Gastrocnemius medialis (tissue), 4 donors: ENCODE measurements at places on chromosomes 3 and 15. TPM values are rescaled to one million over a fixed set of nuclear protein-coding genes. Genes with fewer than 3 reads are reported as not detected.

The PLD1 gene
- 5.6 TPM for total RNA-seq

DNA sequence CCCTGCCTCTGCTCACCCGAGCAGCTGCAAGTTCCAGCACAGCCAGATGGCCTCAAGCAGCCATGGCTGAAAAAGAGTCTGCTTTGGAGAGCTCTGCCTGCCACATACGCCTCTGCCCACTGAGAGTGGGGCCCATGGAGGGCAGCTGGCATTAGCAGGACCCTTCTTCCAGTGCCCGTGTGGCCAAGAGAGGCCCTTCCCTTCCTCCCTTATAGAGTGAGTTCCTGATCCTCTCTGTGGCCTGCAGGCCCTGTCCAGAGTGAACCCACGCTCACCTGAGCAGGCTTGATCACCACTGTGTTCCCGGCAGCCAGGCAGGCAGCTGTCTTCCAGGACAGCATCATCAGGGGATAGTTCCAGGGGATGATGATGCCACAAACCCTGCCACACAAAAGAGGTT is 41.4 kb upstream of the SLC41A3 start:
- H3K36me3 ChIP-seq, result no peaks in the 10 kb centered on the region
- no peak overlapping the region for H3K4me3 ChIP-seq
- no peaks in the 10 kb centered on the region for H3K4me1 ChIP-seq
- DNase-seq, result no peak

DNA sequence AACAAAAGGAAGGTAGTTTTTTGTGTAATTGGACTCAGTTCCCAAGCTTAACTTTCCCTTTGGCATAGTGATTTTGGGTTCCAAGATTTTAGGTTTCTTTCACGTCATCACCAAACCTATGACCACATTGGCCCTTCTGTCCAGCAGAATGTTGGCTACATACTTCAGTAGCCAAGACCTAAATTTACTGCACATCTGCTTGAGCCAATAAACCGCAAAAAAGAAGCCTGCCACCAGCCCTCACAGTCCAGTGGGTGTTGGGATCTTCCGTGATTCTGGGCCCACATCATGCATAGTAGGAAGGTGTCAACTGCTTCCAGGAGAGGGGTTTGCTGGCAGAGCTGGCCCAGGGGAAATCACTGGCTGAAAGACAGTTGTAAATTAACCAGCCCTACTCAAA is 57.6 kb upstream of the LIPC start:
- DNase-seq, result no peak
- no peaks in the 10 kb centered on the region for H3K27me3 ChIP-seq
- H3K36me3 ChIP-seq, result no peaks in the 10 kb centered on the region
- H3K4me3 ChIP-seq, result no peak overlapping the region
- H3K4me1 ChIP-seq, result no peaks in the 10 kb centered on the region

DNA sequence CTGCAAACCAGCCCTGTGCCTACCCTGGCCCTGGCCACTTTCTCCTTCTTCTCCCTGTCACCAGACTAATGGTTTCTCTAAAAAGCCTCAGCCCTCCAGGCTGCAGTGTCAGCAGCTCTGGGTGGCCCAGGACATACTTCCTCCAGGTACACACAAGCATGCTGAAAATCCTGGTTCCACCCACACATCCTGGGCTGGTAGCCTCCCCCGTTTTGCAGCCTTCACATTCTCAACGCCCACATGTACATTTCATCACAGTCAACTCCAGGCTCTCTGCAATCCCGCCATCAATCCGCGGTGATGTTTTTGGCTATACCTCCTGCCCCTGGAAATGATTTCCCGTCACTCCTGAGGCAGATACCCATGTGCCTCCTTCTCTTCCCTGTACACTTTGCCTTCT is 59.4 kb downstream of the MAGEF1 start:
- H3K27me3 ChIP-seq, result no peaks in the 10 kb centered on the region
- no peak overlapping the region for H3K27ac ChIP-seq
- no peak overlapping the region for H3K4me3 ChIP-seq
- DNase-seq, result no peak
- no peaks in the 10 kb centered on the region for H3K4me1 ChIP-seq

GRCh38 chr3:178223876-178224275 is 312.4 kb upstream of the KCNMB2 start:
- H3K4me3 ChIP-seq, result no peak overlapping the region
- no peak for DNase-seq
- no peaks in the 10 kb centered on the region for H3K27me3 ChIP-seq
- no peaks in the 10 kb centered on the region for H3K36me3 ChIP-seq
- no peak overlapping the region for H3K27ac ChIP-seq

DNA sequence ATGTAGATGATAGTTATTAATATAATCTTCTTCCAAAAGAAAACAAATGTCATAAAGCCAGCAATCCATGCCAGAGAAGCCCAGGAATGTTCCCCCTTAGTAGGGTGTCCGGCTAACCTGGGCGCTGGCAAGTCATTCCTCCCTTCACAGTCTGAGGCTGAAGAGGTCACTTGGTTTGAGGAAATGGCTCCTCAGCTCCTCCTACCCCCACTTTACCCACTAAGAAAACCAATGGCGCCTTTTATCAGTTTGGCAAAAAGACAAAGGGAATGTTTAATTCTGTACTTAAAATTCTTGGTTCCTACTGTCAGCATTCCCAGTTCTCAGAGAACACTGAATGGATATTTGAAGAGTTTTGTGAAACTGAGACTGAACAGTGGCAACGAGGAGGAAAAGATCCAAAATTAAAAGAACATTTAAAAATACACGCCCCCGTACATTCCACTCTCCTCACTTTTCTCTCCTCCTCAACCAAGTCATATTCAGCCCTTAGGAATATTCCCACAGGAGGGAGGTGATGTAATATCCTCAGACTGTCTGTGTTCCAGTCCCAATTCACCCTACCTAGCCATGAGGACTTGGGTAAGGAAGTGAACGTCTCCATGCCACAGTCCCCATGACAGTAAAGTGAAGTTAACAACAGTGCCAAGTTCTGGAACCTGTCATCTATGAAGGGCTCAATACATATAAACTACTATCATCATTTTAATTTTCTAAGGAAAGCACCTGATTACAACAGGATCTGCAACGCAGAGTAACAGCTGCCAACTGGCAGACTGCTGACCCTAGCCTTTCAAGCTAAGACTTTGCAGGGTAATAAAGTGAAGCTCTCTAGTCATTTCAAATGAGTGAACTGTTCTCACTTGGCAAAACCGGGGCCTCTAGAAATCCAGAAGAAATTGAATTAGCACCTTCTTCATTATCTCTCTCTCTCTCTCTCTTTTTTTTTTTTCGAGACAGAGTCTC is 234.5 kb upstream of the ICE2 start:
- no peak overlapping the region for H3K27ac ChIP-seq
- no peak for DNase-seq
- peaks cover 14% of the 10 kb centered on the region for H3K4me1 ChIP-seq
- H3K4me3 ChIP-seq, result no peak overlapping the region
- no peaks in the 10 kb centered on the region for H3K36me3 ChIP-seq
- no peaks in the 10 kb centered on the region for H3K27me3 ChIP-seq

DNA sequence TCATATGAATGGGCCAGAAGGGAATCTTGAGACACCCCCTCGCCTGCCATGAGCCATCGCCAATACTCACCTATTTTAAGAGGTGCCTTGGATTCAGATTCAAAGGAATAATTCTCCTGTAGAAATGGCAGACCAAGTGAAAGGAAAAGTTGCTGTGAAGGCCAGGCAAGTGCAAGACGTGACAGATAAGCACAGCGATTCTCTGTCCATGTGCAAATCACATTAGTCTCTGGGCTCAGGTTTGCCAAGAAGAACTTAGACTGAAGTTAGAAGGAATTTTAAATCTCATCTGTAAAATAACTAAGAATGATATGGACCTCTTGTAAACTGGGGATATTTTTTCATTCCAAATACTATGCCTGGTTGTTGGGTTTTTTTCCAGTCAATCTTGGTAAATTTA is 173.6 kb downstream of the UACA start:
- no peak overlapping the region for H3K27ac ChIP-seq
- no peak overlapping the region for H3K4me3 ChIP-seq
- no peak for DNase-seq
- H3K27me3 ChIP-seq, result no peaks in the 10 kb centered on the region
- H3K4me1 ChIP-seq, result no peaks in the 10 kb centered on the region

- no peaks in the 10 kb centered on the region for H3K4me1 ChIP-seq
- no peak overlapping the region for H3K27ac ChIP-seq
- H3K27me3 ChIP-seq, result no peaks in the 10 kb centered on the region
- no peak overlapping the region for H3K4me3 ChIP-seq
Measured at GRCh38 chr3:112030901-112031300, 3.6 kb upstream of the TMPRSS7 start.

DNA sequence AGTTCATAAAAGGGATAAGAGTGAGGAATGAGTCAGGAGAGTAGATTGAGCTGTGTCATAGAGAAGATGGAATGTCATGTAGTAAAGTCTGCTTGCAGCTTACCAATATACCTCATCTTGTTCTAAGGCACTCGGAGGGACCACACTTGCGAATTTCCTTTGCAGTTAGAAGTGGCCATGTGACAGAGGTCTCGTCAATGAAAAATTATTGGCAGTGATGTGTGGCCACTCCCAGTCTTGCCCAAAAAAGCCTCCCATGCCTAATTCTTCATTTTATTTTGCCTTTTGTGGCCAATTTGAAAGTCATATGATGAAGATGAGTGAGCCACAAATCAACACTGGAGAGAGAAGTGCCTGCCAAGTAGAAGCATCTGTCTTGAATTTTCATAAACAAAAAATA is 465.6 kb upstream of the ZNF385D start:
- H3K27me3 ChIP-seq, result no peaks in the 10 kb centered on the region
- H3K4me1 ChIP-seq, result no peaks in the 10 kb centered on the region
- H3K27ac ChIP-seq, result no peak overlapping the region
- no peaks in the 10 kb centered on the region for H3K36me3 ChIP-seq
- no peak overlapping the region for H3K4me3 ChIP-seq

- no peaks in the 10 kb centered on the region for H3K27me3 ChIP-seq
- no peaks in the 10 kb centered on the region for H3K36me3 ChIP-seq
- H3K4me3 ChIP-seq, result no peak overlapping the region
- H3K27ac ChIP-seq, result no peak overlapping the region
Measured at GRCh38 chr3:49271047-49271446, 6.0 kb downstream of the C3orf62 start.

DNA sequence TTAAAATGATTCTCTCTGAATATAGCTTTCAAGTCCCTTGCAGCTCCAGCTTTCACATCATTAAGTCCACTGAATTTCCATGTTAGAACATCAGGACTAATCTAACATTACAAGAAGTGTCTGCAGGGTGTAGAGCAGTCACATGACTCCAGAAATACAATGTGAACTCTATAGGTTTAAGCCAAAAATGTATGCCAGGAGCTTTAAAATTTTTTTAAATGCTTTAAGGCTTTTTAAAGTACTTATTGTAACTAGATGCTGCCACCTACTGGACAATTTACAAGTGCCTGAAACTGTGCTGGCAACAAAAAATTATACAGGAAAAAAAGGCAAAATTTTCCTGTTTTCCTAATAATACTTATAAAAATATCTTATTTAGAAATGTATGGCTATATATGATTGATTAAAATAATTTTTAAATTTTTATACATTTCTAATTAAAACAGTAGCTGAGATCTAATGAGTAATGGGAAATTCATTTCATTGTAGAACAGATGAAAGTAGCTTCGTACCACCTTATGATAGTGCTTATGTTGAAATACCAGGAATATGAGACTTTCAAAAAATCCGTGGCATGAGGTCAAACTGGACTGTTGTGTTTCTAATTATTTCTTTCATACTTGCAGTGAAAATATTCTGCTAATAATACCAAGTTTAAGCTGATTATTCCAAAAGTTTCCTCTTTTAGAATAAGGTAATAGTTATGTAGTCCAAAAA is 25.7 kb downstream of the FSIP1 start:
- H3K27ac ChIP-seq, result no peak overlapping the region
- H3K4me1 ChIP-seq, result no peaks in the 10 kb centered on the region
- H3K4me3 ChIP-seq, result no peak overlapping the region
- H3K36me3 ChIP-seq, result no peaks in the 10 kb centered on the region
- no peak for DNase-seq

GRCh38 chr3:141738891-141739363 is 829 bp downstream of the RNF7 start:
- no peaks in the 10 kb centered on the region for H3K36me3 ChIP-seq
- DNase-seq, result no peak
- H3K4me1 ChIP-seq, result peaks cover 39% of the 10 kb centered on the region

DNA sequence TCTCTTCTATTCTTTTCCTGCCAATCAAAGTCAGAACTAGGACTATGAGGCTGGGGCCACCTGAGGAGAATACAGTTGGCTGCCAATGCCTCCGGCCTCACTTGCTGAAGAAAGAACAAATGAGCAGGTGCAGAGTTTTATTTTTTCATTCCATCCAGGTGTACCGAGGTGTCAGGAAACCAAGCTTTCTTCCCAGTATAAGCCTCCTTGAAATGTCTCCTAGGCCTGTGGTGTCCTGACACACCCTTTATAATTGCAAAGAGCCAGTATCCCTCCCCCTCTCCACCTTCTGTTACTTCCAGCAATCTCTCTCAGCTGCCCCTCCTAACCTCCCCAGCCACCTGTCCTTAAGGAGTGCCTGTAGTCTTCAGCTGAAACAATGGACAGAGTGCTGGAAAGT is 127.9 kb downstream of the SLC9A9 start:
- DNase-seq, result no peak
- H3K4me1 ChIP-seq, result no peaks in the 10 kb centered on the region
- H3K27me3 ChIP-seq, result no peaks in the 10 kb centered on the region
- no peaks in the 10 kb centered on the region for H3K36me3 ChIP-seq
- no peak overlapping the region for H3K27ac ChIP-seq
- no peak overlapping the region for H3K4me3 ChIP-seq

GRCh38 chr3:171784387-171784786 is 25.9 kb downstream of the PLD1 start:
- no peaks in the 10 kb centered on the region for H3K36me3 ChIP-seq
- H3K4me1 ChIP-seq, result no peaks in the 10 kb centered on the region
- H3K4me3 ChIP-seq, result no peak overlapping the region
- H3K27ac ChIP-seq, result no peak overlapping the region

DNA sequence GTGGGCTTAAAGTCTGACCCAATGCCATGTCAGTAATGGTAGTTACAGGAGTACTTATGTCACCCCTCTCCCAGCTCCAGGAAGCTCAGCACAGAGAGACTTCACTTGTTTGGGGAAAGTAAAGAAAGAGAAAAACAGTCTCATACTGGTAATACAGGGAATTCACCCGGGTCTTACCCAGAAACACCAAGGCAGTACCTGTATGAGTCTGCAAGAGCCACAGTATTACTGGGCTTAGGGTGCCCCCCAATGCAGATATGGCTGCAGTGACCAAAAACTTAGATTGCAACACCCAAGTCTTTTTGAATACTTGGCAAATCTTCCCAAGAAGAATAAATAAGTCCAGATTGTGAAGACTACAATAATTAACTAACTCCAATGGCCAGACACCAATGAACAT is 622.1 kb downstream of the IGSF11 start:
- H3K36me3 ChIP-seq, result no peaks in the 10 kb centered on the region
- no peaks in the 10 kb centered on the region for H3K27me3 ChIP-seq
- no peak overlapping the region for H3K27ac ChIP-seq
- no peaks in the 10 kb centered on the region for H3K4me1 ChIP-seq
